ENCODE measurements at places on chromosomes 1 and 21. TPM values are rescaled to one million over a fixed set of nuclear protein-coding genes. Genes with fewer than 3 reads are reported as not detected.

The MYOG gene
- not detected for total RNA-seq

The ALX3 gene
- total RNA-seq: not detected

The OR2G6 gene
- not detected for total RNA-seq

The WLS gene
- total RNA-seq: under 0.01 TPM

The DLGAP3 gene
- total RNA-seq: 0.27 TPM

The ORC1 gene
- 8.1 TPM for total RNA-seq

The BRINP3 gene
- under 0.01 TPM for total RNA-seq

The CYP4Z1 gene
- total RNA-seq: not detected

The PRMT6 gene
- 27.7 TPM for total RNA-seq

The GPR61 gene
- 0.27 TPM for total RNA-seq

The PTCH2 gene
- 0.27 TPM for total RNA-seq

The ADCY10 gene
- total RNA-seq: under 0.01 TPM

The LDLRAD1 gene
- not detected for total RNA-seq

The TAS1R1 gene
- total RNA-seq: not detected
